ENCODE measurements at places on chromosomes 16 and 17.

DNA sequence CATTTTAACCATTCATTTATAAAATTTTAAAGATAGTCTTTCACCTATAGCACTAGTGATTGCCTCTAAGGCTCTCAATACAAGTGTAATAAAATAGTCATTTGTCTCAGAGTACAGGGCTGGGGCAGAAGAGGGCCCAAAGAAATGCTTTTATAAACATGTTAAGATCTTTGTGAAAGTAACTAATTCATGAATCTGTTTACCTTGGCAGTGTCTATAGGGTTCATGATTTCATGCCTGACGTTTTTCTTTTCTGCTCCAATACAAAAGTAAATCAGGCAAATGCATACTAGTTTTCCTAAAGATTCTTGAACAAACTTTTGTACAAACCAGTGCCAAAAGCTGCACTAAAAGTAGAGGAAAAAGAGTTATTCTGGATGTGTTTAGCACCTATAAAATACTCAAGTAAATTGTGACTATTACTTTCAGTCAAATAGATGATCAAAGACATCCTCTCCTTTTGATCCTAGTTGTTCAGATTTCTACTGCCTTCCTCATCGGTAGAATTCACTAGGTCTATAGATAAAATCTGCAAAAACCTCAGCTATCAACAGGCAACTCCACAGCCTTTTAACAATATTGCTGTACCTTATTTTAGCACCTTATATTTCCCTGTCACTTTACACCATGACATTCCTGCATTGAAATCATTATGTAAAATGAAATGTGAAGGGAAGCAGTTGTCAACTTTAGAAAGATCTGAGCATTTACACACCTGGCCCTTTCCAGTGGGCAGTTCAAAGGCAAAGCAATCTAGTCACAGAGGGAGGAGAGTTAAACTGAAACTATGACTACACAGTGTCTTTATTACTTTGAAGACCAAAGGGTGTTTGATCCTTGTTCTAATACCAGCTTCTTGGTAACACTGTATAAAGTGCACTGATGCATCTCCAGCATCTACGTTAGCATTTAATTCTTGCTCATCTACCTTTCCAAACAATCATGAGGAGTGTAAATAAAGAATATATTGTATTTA lies 100.0 kb upstream of the MED13 start:
- peak; percentile 6 for DNase-seq

GRCh38 chr16:86994651-86995171 lies 322.5 kb downstream of the C16orf95 start:
- DNase-seq: no peak

DNA sequence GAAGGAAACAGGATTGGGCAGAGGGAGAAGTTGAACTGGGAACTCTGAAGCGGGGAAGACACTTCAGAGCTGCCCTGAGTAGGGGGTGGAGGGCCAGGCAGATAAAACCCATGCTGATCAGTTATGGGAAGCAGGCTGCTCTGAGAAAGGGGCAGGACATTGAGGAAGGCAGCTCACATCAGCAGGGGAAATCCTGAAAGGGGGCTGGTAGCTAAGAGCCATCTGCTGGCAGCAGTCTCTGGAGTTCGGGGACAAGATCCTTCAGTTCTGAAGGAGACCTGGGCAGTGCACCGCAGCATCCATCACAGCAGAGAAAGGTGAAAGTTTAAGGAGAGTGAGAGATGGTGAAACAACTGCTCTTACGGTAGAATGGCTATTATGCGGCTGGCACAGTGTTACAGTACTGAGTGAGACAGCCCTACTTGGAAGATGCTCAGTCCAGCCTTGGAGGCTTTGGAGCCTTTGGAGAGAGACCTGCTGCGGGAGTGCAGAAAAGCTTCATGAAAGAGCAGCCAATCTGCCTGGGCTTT lies 5.4 kb upstream of the KIF18B start:
- no peak for DNase-seq

- DNase-seq: no peak
These were observed 853.8 kb downstream of the CDH8 start for GRCh38 chr16:61182391-61182790.

- no peak for DNase-seq
These were observed 407.3 kb downstream of the XYLT1 start for GRCh38 chr16:17063201-17064139.

DNA sequence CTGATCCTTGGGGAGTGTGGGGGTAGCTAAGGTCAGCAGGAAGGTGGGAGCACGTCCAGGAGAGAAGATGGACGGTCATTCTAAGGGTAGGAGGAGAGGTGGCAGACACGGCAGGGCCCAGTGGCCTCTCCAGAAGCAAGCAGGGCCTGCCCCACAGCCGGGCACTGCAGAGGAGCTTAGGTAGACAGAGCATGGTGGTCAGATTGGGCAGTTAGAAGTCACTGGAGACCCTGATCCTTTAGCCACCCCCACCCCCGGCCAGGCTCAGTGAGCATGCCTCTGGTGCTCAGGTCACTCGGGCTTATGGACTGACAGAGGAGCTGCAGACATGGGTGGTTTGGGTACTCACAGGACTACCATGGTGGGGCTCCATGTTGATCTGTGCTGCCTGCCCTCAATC lies 26.3 kb downstream of the NLRP1 start:
- no peak for DNase-seq

GRCh38 chr17:4968486-4969046 lies 949 bp upstream of the SPAG7 start:
- DNase-seq: no peak

DNA sequence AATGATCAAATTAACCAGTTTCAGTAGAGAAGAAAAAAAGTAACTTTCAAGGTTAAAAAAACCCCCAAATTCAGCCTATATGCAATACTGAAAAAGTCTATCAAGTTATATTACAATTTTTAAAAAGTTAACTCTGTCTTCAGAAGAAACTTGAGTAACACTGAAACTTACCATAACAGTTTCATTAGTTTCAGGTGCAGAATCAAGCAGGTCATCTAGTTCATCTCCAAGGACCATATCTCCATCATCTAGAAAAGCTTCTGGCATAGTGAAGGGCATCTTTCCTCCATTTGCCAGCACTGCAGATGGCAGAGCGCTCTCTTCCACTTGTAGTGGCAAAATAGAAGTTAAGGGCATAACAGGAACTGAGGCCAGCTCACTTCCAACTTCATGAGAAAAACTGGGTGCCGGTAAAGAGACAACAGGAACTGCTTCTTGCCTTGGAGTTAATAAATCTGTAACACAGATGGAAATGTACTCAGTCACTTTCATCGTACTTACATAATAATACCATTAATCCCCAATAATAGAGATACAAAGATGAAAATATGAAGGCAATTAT lies 22.9 kb downstream of the ZC3H7A start:
- no peak for DNase-seq

DNA sequence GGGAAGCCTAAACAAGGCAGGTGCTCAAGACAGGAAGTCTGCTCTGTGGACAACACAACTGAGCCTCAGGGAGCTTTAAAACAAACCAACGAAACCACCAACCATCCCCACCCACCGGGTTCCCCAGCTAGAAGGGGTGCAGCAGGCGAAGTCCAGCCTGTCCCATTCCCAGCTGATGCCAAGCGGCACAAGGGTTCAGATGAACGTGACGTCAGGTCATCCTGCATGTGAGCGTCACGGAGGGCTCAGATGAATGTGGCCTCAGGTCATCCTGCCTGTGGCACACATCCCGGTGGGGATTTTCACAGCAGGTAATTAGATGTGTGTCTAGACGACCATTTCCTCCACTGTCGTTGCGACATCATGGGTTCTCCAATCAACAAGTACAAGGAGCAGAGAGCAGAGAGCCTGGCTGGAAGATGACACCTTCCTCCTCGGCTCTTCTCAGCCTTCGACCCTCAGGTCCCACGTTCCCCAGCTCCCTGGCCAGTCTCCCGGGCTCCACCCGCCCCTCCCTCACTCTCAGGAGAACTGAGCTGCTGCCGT lies 246.5 kb downstream of the FOXL1 start:
- DNase-seq: no peak

DNA sequence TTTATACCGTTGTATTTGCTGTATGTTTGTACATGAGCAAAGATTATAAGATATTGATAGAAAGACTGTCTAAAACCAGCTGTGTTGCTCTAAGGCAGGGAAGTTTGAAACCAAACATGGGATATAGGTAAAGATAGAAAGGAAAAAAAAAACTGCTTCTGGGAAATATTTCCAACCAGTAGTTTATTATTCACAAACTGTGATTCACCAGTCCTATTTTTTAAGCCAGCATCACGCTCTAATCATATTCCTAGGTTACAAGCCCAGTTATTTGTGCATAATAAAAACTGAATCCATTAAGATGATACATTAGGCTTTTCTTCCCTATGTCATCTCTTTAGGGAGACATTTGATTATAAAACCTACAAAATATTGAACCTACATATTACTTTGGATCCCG lies 4.0 kb downstream of the ERN1 start:
- DNase-seq: no peak

DNA sequence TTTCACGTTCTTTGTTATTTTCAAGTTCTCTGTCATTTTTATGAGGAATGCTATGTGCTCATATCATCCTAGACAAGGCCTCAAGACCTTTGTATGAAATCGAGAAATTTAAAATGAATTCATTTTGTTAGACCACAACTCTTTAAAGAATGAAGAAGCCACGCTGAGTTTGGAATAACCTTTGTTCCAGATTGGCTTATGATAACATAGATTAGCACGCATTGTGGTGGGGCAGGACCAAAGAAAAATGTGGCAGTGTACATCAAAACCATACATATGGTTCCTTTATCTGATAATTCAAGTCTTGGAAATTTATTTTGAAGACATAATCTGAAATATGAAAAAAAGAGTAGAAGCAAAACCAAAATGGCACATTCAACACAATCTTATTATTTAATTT lies 2.2 kb downstream of the HSD17B2 start:
- DNase-seq: no peak

- no peak for DNase-seq
These were observed 45.9 kb downstream of the JPH3 start for GRCh38 chr16:87648236-87648635.

- DNase-seq: no peak
These were observed 44.9 kb downstream of the DNAH17 start for GRCh38 chr17:78532311-78532710.

DNA sequence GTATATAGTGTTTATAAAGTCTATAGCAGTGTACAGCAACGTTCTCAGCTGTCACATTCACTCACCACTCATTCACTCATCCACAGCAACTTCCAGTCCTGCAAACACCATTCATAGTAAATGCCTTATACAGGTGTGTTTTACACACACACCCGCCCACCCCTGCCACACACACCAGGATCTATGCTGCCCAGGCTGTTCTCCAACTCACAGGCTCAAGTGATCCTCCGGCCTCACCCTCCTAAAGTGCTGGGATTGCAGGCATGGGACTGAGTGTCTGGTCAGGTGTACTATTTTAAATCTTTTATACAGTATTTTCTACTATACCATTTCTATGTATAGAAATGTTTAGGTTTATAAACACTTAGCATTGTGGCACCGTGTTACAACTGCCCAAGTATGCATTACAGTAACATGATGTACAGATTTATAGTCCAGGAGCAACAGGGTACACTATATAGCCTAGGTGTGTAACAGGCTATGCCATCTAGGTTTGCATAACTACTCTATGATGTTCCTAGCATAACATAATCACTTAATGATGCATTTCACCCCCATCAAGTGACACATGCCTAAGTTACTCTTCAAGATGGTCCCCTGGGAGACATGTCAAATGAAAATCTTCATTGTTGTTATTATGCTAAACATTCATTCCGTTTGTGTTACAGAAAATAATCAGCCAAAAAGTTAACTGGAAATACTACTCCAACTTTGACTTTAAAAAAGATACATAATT lies 42.5 kb downstream of the CREBBP start:
- no peak for DNase-seq

GRCh38 chr16:28873543-28874201 lies 4.6 kb upstream of the ATP2A1 start:
- DNase-seq: peak; percentile 72

DNA sequence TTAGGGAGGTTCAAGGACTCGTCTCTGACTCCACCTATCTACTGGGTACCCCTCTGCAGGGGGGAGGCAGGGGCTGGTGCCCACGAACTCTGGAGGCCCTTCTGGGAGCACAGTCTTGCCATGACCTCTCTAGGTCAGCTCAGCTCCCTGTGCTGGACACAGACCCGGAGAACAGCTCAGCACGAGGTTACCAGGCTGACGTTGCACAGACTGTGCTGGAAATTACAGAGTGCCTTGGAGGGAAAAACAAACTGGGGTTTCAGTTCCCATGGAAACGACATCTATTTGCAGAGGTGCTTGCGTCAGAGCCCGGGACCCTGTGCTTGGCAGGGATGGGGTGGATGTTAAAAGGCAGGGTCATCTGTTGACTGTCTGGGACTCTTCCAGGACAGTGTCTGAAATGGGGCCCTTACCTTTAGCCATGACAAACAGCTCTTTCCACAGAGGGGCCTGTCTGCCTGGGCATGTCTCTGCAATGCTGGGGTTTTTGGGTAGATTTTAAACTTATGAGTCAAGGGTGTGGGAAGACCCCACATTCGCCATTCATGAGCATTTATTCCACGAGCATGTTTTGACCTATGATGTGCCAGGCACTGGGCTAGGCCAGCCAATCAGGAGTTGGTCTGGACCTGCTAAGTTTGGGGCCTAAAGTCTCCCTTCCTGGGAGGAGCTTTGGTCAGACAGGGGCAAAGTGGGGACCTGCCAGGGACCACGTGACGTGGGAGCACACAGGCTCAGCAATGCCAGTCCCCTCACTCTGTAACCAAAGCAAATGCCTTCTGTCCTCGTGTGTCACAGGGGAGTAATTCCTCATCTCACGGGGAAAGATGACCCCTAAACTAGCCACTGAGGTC lies 22.5 kb downstream of the CCR7 start:
- peak; percentile 60 for DNase-seq

GRCh38 chr16:11665071-11665491 lies 3.2 kb upstream of the SNN start:
- DNase-seq: no peak

- no peak for DNase-seq
These were observed 1494.7 kb upstream of the CDH8 start for GRCh38 chr16:63530974-63531373.

GRCh38 chr17:11840052-11840451 lies 157.2 kb downstream of the ZNF18 start:
- no peak for DNase-seq

DNA sequence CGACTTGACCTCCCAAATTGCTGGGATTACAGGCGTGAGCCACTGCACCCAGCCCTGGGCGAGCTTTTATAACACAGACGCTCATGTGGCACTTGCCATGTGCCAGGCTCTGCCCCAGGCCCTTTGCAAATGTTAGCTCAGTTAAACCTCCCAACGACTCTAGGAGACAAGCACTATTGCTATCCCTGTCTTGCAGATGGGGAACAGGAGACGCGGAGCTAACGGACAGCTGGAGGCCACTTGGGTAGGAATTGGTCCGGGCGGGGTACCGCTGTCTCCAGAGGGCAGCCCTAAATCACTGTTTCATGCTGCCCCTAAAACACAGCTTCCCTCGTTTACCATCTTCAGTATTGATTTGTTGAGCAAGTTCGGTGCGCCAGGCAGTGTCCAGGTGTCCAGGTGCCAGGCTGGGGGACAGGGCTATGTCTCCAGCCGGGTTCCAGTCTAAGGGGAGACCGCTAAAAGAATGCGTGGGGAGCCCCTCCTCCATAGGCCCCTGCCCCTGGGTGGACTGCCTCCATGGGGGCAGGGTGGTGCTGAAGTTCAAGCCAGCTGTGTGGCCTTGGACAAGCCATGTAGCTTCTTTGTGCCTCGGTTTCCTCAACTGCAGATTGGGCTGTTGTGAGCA lies 23.7 kb downstream of the TMEM235 start:
- DNase-seq: no peak
